Stimulated activated CD8-positive, alpha-beta memory T cell treated with anti-CD3 and anti-CD28 coated beads, Interleukin-4, amount 100 ng/mL, for 1 hour (primary cell): ENCODE measurements at places on chromosomes 5 and 9.

DNA sequence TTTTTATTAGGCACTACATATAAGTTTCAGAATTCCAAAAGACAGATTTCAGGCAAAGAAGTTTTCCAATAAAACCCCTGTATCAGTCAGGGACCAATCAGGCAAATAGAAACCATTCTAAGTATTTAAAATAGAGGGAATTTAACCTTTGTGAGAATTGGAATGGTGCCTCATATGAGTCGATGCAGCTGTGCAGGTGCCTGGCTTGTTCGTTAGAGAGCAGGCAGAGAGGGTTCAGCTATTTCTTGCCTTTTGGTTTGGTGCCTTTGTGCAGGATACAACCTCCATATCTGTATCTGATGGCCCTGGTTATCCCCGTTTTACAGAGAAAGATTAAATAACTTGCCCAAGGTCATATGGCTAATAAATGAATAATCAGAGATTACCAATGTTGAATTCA lies 6.0 kb upstream of the DDX4 start:
- no peak for DNase-seq

- DNase-seq = no peak
Measured at GRCh38 chr5:64166201-64166959, 737 bp downstream of the RNF180 start.

GRCh38 chr5:52491071-52491787 lies 296.5 kb upstream of the ITGA1 start:
- no peak for DNase-seq

DNA sequence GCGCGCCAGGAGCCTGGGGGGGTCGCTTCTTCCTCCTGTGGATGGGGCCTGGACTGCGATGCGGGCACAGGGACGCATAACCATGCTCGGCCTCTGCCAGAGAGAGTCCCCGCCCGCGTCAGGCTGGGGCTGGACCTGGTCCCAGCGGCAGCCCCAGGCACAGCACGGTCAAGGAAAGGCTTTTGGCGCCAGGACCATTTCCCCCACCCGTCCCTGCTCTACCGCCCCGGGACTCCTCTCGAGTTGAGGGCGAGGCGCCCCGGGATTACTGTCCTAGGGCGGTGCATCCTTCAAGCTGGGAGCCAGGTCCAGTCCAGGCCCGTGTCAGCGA lies 341 bp downstream of the MXD3 start:
- no peak for DNase-seq

GRCh38 chr5:149820536-149821510 lies 90.7 kb downstream of the PPARGC1B start:
- DNase-seq = no peak

DNA sequence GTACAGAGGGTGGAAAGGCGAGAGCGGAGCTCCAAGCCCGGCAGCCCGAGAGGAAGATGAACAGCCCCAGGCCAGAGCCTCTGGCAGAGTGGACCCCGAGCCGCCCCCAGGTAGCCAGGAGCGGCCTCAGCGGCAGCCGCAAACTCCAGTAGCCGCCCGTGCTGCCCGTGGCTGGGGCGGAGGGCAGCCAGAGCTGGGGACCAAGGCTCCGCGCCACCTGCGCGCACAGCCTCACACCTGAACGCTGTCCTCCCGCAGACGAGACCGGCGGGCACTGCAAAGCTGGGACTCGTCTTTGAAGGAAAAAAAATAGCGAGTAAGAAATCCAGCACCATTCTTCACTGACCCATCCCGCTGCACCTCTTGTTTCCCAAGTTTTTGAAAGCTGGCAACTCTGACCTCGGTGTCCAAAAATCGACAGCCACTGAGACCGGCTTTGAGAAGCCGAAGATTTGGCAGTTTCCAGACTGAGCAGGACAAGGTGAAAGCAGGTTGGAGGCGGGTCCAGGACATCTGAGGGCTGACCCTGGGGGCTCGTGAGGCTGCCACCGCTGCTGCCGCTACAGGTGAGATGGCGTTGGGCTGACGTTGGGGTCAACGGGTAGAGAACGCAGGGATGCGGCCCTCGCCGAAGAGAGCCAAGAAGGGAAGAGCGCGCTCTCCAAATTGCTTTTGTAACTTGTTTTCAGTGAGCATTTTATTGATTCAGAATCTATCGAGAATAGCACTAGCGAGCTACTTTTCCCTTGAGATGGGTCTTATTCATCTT lies at the start of gene PTGER4:
Gene PTGER4 (plus strand): TSS at position 3 of the 769 bp plus-strand sequence. CDS start 1,079 bp downstream, outside the sequence.
- no peak for DNase-seq

DNA sequence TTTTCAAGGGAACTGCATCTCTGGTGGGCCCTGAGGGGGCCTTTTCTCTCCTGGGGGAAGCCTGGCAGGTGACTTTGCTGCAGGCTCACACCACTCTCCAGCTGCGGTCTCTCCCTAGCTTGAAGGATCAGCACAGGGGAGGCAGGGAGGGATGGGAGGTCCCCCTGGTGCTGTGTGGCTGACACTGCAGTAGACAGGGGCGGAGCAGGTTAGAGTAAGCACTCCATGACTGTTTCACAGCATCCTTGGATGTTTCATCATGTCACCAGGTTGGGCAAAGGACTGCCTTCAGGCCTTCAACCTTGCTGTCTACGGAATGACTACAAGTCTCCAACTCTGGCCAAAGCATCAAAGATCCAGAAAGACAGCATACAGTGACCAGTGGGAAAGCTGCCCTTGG lies 470.7 kb downstream of the CDK5RAP2 start:
- DNase-seq = no peak

- no peak for DNase-seq
Measured at GRCh38 chr5:167840527-167841130, 450.8 kb upstream of the WWC1 start.

DNA sequence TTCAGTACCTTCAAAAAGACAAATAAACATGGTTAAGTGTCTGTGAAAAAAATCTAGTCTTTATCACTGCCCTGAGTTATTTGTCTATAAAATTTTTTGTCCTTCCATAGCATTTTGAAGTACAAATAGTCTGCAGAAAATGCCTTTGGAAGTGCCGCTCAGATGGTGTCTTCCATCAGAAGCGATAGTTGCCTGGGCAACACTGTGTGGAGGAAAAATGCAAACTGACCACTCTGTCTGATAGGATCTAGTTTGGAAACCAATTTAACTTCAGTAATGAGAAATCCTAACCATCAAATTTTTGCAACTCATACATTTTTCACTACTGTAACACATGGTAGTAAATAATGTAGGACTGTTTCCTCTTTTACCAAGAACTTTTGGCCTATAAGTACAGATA lies 449.9 kb downstream of the PRELID2 start:
- DNase-seq = no peak

GRCh38 chr9:136438548-136439480 lies 831 bp downstream of the INPP5E start:
- DNase-seq = no peak

DNA sequence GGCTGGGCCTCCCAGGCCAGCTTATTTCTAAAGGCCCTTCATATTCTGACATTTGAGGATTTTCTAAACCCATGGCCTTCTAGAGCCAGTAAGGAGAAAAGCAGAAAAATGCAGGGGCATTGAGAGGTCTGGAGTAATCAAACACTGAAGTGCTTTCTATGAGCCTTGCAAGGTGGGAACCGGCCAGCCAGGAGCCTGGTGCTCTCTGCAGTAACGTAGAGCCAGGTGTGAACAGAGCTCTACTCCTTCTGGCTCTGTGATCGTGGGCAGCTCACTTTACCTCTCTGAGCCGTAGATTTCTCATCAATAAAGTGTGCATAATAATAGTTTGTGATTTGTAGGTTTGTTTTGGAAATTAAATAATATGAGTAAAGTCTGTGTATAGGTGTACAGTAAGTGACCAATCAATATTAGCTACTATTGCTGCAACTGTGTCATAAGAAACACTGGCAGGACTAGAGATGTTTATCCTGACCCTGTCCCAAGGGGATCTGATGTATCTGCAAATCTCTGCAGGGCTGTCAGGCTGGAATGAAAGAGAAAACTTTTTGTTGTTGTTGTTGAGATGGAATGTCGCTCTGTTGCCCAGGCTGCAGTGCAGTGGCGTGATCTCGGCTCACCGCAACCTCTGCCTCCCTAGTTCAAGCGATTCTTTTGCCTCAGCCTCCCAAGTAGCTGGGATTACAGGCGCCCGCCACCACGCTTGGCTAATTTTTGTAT lies 2.7 kb downstream of the SYNPO start:
- no peak for DNase-seq

- no peak for DNase-seq
Measured at GRCh38 chr9:124010665-124011321, 775 bp upstream of the LHX2 start.

DNA sequence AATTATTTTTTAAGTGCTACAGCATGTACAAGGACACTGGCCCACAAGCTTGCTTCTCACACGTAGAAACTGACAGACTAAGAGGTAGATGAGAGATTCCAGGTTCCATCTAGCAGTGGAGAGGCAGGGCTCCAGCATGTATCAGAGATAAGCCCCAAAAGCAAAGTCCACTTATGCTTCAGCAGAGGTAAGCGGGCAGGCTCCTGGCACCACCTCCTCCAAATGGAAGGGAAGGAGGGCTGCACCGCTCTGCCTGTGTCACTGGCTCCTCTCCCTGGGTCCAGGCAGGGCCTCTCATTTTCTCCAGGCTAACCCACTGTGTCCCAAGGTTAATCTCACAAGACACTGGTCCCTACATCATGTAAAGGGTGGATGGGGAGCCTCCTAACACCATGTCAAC lies 15.9 kb downstream of the GRHPR start:
- DNase-seq = no peak

GRCh38 chr9:129414377-129414992 lies 206.4 kb downstream of the C9orf50 start:
- DNase-seq = no peak

- no peak for DNase-seq
Measured at GRCh38 chr5:6576861-6577501, 55.9 kb downstream of the NSUN2 start.

GRCh38 chr5:59037453-59037852 lies 454.6 kb downstream of the RAB3C start:
- no peak for DNase-seq
